Activated CD8-positive, alpha-beta memory T cell treated with anti-CD3 and anti-CD28 coated beads, Interleukin-2, amount 10 ng/mL, durations not matched to agents 7 days and 5 days (primary cell): ENCODE measurements at places on chromosomes 6 and 20. TPM values are rescaled to one million over a fixed set of nuclear protein-coding genes. Genes with fewer than 3 reads are reported as not detected.

The SIRPD gene
- 0.19 TPM for total RNA-seq

The KIFC1 gene
- total RNA-seq, result 187 TPM

- peaks cover 38% of the 10 kb centered on the region for H3K36me3 ChIP-seq
- no peaks in the 10 kb centered on the region for H3K27me3 ChIP-seq
- no peak for DNase-seq
- H3K4me3 ChIP-seq, result no peak overlapping the region
- H3K27ac ChIP-seq, result no peak overlapping the region
Observed at GRCh38 chr20:32162351-32162750, 45.2 kb downstream of the PLAGL2 start.

The COL11A2 gene
- 0.77 TPM for total RNA-seq

DNA sequence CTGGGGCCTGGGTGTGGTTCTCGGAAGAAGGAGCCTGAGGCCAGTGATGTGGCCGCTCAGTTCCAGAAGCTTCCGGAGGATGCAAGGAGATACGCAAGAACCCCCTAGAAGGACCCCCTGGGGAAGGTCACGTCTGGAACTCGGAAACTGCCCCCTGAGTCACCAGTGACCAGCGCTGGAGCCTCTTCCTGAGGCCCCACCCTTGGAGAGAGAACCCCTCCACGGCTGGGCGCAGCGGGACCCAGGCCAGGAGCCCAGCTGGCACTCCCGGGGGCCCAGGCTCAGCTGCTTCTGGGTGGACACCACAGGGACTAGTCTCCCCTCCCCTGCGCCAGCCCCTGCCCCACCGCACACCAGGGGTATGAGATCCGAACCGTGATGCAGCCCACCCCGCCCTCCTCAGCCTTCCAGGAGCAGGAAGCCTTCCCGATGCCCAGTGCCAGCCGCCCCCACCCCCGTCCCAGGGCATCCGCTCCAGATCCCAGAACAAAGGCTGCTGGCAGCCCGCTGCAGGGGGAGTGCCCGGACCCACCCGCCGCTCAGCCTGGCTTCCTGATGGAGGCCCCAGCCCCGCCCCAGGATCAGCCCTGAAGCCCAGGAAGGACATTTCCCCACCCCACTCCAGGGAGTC, 7.5 kb downstream of the LAMA5 start:
- no peaks in the 10 kb centered on the region for H3K27me3 ChIP-seq
- no peaks in the 10 kb centered on the region for H3K4me1 ChIP-seq
- DNase-seq, result no peak
- H3K4me3 ChIP-seq, result no peak overlapping the region
- H3K27ac ChIP-seq, result no peak overlapping the region

DNA sequence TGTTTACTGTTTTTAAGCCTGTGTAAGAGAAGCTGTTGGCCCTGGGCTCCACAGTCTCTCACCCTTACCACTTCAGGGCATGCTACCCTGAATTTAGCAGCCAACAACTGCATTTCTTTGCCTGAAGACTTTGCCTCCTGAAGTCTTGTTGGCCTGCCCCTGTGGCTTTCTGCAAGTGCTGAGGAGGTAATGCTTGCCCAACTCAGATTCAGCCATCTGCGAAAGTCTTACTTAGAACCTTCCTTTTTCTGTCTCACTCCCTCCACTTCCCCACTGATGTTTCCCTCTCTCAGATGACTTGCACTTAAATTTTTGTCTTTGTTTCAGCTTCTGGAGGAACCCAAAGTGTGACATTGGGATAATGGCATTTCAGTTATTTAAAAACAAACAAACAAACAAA, 11.8 kb upstream of the IBTK start:
- no peak overlapping the region for H3K27ac ChIP-seq
- peaks cover 2% of the 10 kb centered on the region for H3K27me3 ChIP-seq
- H3K36me3 ChIP-seq, result no peaks in the 10 kb centered on the region
- H3K4me1 ChIP-seq, result no peaks in the 10 kb centered on the region
- DNase-seq, result no peak

The GNAS-AS1 gene
- 0.89 TPM for total RNA-seq

The TRAPPC3L gene
- total RNA-seq, result not detected

- H3K4me1 ChIP-seq, result no peaks in the 10 kb centered on the region
- H3K36me3 ChIP-seq, result no peaks in the 10 kb centered on the region
- H3K27ac ChIP-seq, result no peak overlapping the region
- H3K27me3 ChIP-seq, result peaks cover 7% of the 10 kb centered on the region
- no peak for DNase-seq
- no peak overlapping the region for H3K4me3 ChIP-seq
Observed at GRCh38 chr6:71349395-71349794, 60.8 kb downstream of the OGFRL1 start.

The ULBP3 gene
- 2.1 TPM for total RNA-seq

DNA sequence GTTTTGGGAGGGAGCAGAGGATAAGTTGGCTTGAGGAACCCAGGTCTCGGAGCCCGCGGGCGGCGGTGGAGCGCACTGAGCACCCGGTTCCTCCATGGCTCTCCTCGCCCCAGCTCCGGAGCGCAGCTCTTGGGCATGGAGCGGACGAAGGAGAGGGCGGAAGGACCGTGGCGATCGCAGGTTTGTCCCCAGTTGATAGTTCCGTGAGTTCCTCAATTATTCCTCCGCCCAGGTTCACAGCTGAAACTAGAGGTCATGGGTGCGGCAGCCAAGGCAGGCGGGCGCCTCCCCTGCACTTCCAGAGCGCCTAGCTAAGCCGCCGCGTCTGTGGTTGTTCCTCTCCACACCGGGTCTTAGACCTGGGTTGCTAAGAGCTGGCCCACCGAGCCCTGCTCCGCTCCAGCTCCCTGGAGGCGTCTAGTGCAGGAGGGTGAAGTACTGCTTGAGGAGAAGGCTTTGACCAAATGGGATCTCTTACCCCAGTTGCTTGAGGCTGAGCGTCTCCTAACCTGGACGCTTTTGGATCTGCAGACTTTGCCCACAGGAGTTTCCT, at the start of gene HTR1B:
TSS of gene HTR1B (minus strand) at position 184 of the 553 bp plus-strand sequence. CDS start at position 96, 88 bp downstream.
- no peak within 1 kb of the TSS for H3K27ac ChIP-seq
- H3K27me3 ChIP-seq, result peaks cover 68% of the 10 kb centered on the region
- no peak for DNase-seq
- H3K4me3 ChIP-seq, result no peak within 1 kb of the TSS
- H3K4me1 ChIP-seq, result peaks cover 16% of the 10 kb centered on the region

The CDH26 gene
- total RNA-seq, result 1.5 TPM

The NCOA7 gene
- 46.9 TPM for total RNA-seq

DNA sequence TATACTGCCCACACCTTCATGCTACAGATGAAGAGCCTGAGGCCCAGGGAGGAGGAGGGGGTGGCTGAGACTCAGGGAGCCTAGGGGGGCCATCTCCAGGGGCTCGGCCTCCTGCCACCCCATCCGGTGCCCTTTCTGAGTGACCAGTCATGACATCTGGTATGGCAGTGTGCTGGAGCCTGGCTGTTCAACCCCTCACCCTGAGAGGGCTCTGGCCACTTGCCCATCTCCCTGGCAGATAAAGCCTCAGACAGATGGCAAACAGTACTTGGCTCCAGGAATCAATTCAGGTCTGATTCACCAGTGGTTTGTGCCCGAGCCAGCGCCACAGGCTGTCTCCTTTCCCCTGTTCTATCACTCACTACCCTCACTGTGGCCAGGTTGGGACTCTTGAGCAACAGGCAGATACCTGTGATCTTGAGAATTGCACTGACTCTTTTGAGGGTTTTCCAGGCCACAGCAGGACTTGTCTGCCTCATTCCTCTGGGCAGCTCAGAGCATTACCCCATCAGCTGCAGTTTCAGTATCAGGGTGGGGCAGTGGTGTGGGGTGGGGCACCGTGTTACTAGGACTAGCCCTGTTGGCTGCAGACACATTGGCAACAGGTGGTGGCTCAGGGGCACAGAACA, 22.8 kb downstream of the SRSF3 start:
- DNase-seq, result no peak
- H3K36me3 ChIP-seq, result peaks cover 5% of the 10 kb centered on the region
- H3K4me3 ChIP-seq, result no peak overlapping the region
- no peak overlapping the region for H3K27ac ChIP-seq

- H3K4me3 ChIP-seq, result no peak overlapping the region
- H3K36me3 ChIP-seq, result no peaks in the 10 kb centered on the region
- H3K4me1 ChIP-seq, result no peaks in the 10 kb centered on the region
- H3K27me3 ChIP-seq, result no peaks in the 10 kb centered on the region
- no peak overlapping the region for H3K27ac ChIP-seq
Observed at GRCh38 chr6:146071781-146072180, 42.9 kb downstream of the GRM1 start.

DNA sequence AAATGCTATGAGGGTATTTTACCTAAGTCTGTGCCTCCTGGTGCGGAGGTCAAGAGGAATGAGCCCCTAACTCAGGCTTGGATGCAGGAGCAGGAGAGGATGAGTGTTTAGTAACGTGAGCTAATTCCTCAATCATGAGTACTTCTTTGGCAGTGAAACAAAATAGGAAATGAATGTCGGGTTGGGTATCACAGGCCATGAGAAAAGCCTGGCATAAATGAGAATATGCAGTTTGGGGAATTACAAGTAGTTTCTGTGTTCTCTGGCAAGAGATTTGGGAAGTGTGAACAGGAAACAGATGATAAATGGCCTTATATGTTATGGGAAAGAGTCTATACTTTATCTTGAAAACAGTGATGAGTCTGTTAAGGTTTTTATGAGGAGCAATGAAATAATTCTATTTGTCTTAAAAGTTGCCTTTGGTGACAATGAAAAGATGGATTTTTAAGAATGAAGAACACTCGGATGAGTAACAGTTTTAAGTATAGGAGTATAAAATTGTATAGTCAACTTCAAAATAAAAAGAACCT, 59.0 kb upstream of the RNF146 start:
- no peaks in the 10 kb centered on the region for H3K36me3 ChIP-seq
- H3K27me3 ChIP-seq, result peaks cover 26% of the 10 kb centered on the region
- H3K27ac ChIP-seq, result no peak overlapping the region

DNA sequence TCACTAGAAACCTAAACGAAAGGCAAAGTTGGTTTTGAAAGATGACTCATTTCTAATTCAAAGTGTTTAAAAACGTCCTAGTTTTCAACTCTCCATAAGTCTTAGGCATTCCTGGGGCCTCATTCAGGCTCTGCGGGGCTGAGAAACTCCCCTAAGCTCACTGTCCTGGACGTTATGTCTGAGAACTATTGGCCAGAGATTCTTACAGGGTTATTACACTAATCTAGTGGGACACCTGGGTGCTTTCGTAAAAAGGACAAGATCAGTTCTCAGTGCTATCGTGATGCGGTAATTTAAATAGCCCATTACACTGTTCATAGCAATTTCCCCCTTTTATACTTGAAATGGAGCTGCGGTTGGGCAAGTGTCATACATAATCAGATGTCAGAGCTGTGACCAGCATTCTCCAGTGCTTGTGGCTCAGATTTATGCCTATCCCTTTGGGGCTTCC, 280.9 kb downstream of the QKI start:
- no peaks in the 10 kb centered on the region for H3K4me1 ChIP-seq
- H3K36me3 ChIP-seq, result no peaks in the 10 kb centered on the region
- H3K27ac ChIP-seq, result no peak overlapping the region
- no peak for DNase-seq
- H3K27me3 ChIP-seq, result no peaks in the 10 kb centered on the region

GRCh38 chr20:568673-569415, 25.3 kb upstream of the CSNK2A1 start:
- H3K36me3 ChIP-seq, result no peaks in the 10 kb centered on the region
- no peak overlapping the region for H3K27ac ChIP-seq
- no peak for DNase-seq
- peaks cover 4% of the 10 kb centered on the region for H3K4me1 ChIP-seq
- H3K4me3 ChIP-seq, result no peak overlapping the region
- peaks cover 42% of the 10 kb centered on the region for H3K27me3 ChIP-seq

DNA sequence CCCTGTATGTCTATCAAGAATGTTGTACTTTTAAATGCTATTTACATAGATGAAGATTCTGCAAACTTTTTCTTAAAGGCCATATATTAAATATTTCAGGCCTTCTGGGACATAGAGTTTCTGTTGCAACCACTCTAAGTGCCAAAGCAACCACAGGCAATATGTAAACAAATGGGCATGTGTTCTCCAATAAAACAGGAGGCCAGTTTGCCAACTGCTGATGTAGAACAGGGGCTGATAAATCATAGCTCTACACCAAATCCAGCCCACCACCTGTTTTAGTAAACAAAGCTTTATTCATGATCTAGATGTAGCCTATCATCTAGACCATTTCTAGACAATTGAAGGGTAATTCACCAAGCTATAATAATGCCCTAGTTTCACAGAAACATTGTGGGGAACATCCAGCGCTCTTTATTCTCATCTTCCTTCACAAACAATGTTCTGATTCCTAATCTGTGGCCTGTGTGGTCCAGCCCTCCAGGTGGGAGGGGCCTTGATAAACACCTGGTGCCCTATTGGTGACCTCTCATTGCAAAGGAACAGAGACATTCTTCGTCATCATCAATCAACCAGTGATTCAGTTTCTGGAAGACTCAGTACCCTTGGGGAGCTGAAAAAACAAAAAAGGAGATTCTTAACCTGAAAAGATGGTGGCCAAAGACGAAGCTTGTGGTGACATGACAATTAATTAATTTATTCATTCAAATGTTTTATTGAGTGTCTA, 80.2 kb downstream of the PREP start:
- peaks cover 5% of the 10 kb centered on the region for H3K4me1 ChIP-seq
- H3K36me3 ChIP-seq, result peaks cover 16% of the 10 kb centered on the region
- DNase-seq, result no peak

The C20orf202 gene
- not detected for total RNA-seq

- H3K4me3 ChIP-seq, result no peak overlapping the region
- no peak for DNase-seq
- H3K27me3 ChIP-seq, result no peaks in the 10 kb centered on the region
- peaks cover 10% of the 10 kb centered on the region for H3K4me1 ChIP-seq
- H3K36me3 ChIP-seq, result peaks cover 16% of the 10 kb centered on the region
- H3K27ac ChIP-seq, result no peak overlapping the region
Observed at GRCh38 chr20:33611106-33611505, 51.0 kb upstream of the C20orf144 start.

GRCh38 chr6:121310495-121310894, 23.8 kb downstream of the TBC1D32 start:
- H3K4me1 ChIP-seq, result no peaks in the 10 kb centered on the region
- H3K36me3 ChIP-seq, result peaks cover 9% of the 10 kb centered on the region
- H3K27me3 ChIP-seq, result no peaks in the 10 kb centered on the region
- H3K4me3 ChIP-seq, result no peak overlapping the region

The SPATA2 gene
- total RNA-seq, result 10.2 TPM

The ABT1 gene
- total RNA-seq, result 30.0 TPM

- H3K36me3 ChIP-seq, result no peaks in the 10 kb centered on the region
Observed at GRCh38 chr20:24789877-24790276, 159.2 kb upstream of the CST7 start.

GRCh38 chr6:46638650-46639049, 14.0 kb downstream of the CYP39A1 start:
- no peak overlapping the region for H3K4me3 ChIP-seq
- H3K27ac ChIP-seq, result no peak overlapping the region
- DNase-seq, result no peak

The CTCFL gene
- total RNA-seq, result not detected

DNA sequence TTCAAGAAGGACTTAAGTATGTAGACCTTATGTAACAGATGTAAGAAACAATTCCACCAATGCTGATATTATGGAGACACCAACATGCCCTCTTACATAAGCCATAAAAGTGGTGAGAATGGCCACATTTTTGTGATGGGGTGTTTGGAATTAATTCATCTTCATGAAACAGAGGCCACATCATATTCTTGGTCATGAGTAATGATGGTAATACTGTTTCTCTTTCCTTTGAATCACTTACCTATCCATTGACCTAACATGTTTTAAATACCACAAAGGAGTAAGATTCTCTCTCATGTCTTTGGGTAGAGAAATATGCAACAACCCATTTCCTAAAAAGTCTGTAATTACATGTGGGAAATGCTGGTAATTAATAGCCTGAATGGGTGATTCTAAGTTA, 545.4 kb upstream of the FLRT3 start:
- no peaks in the 10 kb centered on the region for H3K36me3 ChIP-seq
- H3K27ac ChIP-seq, result no peak overlapping the region
- no peak overlapping the region for H3K4me3 ChIP-seq
- no peak for DNase-seq

The REM1 gene
- total RNA-seq, result not detected

The MOG gene
- total RNA-seq, result not detected

The HDDC2 gene
- 61.7 TPM for total RNA-seq

The EYA4 gene
- not detected for total RNA-seq

The EPPIN gene
- total RNA-seq, result not detected

The AVP gene
- total RNA-seq, result not detected
